ENCODE measurements at places on chromosomes 4 and X. TPM values are rescaled to one million over a fixed set of nuclear protein-coding genes. Genes with fewer than 3 reads are reported as not detected.

C4orf36 gene
- not detected for total RNA-seq

UTP3 gene
- 13.7 TPM for total RNA-seq

MAP7D2 gene
- total RNA-seq, result 0.34 TPM

PRSS12 gene
- 0.37 TPM for total RNA-seq

GNRHR gene
- total RNA-seq, result not detected

STBD1 gene
- 16.3 TPM for total RNA-seq

MAGEC1 gene
- total RNA-seq, result not detected

RELL1 gene
- 5.8 TPM for total RNA-seq

AFM gene
- 188 TPM for total RNA-seq

MAPK10 gene
- 1.7 TPM for total RNA-seq

ADAM29 gene
- total RNA-seq, result not detected

SLC49A3 gene
- total RNA-seq, result 3.2 TPM

TRAPPC2 gene
- 6.3 TPM for total RNA-seq

ZNF732 gene
- not detected for total RNA-seq

DNA sequence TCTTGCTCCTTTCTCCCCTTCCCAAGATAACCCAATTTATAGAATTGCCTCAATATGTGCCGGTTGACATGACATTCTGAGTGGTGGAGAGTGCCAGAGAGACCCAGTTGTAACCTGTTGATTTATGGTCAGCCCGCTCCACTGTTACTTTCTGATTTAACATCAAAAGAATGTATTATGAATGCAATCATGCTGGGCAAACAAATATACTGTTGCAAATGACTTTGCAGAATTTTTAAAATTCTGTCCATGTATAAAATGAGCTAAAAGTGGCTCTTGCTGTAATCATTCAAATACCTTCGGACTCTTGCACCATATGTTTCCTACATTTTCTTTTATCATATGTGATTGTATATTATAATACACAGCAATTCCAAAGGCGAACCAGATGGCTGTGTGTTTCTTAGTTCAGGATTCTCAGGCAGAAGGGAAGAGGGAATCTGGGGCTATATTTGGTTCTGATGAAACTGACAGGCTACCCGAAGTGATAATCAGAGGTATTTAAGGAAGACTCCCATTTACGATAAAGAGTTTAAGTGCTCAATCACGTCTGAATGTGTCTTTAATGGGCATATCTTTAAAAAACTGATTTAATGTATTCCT, 131.7 kb downstream of the CLCN4 start:
- DNase-seq, result no peak

GRCh38 chrX:10414862-10415261, 205.5 kb downstream of the MID1 start:
- DNase-seq, result no peak

DNA sequence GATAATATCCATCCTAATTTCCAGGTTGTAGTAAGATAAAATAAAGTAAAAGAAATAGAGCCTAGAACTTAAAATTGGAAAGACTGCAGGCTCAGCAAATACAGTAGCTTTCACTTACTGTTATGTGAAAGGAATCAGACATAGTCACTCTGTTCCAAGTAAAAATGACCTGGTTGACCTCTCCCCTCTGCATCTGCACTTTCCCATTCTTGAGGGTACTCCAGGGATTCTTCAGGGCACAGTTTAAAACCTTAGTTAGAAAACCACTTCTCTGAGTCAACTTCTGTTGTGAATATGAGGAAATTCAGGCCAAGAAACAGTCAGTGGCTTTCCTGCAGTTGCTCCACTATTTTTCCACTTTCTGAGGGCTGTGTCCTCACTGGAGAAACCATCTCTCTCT, 42.9 kb downstream of the FRAS1 start:
- no peak for DNase-seq

GRCh38 chrX:119853444-119853843, 681 bp upstream of the UPF3B start:
- DNase-seq, result no peak

DNA sequence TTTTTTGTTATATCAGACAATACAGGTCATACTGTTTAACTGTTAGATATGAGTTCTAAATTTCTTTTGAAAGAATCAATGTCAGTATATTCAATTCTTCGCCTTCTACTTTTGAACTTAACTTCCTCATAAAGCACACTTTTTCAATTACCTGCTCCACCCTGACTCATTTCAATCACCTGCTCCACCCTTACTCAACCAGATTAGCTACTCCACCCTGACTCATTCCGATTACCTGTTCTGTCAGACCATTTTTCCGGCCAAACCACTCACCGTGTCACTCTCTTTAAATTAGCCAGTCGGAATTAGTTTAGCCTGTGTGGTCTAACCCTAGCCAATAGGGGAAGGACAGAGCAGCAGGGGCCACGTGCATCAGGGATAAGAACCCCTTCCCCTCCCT, 751.8 kb upstream of the POU3F4 start:
- DNase-seq, result no peak

GRCh38 chrX:154731184-154731583, 19.7 kb downstream of the GAB3 start:
- no peak for DNase-seq

GRCh38 chr4:101418466-101418865, 71.1 kb upstream of the PPP3CA start:
- no peak for DNase-seq

GRCh38 chrX:13569479-13570260, at the start of gene EGFL6:
EGFL6 (plus strand) TSS chrX:13569601; CDS start chrX:13569862, 261 bp downstream.
- peak; percentile 15 for DNase-seq

DNA sequence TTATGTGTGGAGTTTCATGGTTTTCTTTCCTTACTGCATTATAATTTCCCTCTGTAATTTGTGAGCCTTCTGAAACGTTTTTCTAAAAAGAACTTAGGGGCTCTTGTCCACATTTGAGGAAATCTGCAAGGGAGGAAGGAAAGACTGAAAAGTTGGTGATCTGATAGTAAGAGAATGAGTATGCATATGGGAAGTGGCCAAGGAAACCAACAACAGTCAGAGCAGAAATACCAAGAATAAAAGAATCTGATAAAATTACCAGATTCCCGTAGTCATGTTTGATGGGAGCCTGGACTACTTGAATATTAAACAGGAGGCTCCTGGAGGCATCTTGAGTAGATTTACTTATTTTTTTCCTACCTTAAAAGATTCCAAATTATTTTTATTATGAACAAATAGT, 50.1 kb downstream of the MEPE start:
- DNase-seq, result no peak

GRCh38 chr4:10075158-10075863, 41.3 kb downstream of the WDR1 start:
- DNase-seq, result no peak

- no peak for DNase-seq
Observed at GRCh38 chrX:73977542-73978169, 326.3 kb upstream of the ZCCHC13 start.

DNA sequence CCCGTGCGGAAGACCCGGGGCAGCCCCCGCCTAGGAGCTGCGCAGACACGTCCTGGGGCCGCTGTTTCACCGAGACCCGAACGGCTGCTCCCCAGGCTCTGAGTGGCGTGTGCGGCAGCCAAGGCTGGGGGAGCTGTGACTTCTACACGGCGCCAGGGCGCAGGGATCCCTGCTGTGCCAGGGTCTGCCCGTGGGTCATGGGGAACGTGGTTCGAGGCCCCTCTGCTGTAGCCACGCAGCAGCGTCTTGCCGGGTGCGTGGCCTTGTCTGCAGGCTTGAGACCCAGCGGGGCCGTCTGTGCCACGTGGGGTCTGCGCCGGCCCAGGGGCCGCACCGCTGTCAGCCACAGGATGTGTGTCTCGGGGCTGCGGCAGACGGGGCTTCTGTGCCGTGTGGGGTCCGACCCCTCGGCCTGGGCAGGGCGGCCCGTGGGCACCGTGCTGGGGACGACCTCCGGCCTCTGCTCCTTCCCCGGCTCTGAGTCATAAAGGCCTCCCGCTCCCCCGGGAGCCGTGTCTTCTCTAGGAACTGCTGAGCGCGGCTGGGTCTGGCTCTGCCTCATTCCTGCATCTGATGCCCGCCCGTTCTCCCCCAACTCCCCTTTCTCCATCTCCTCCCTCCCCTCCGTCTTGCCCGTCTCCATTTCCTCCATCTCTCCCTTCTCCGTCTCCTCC, 12.7 kb upstream of the GTPBP6 start:
- DNase-seq, result peak; percentile 22

GRCh38 chr4:164768516-164768915, 14.6 kb downstream of the SMIM31 start:
- no peak for DNase-seq

- no peak for DNase-seq
Observed at GRCh38 chr4:87529187-87529586, at the start of gene SPARCL1. SPARCL1 (minus strand) TSS chr4:87529376; CDS start chr4:87499574, 29,802 bp downstream.

GRCh38 chr4:118776157-118776954, 59.6 kb downstream of the SEC24D start:
- DNase-seq, result no peak

GRCh38 chr4:138269175-138269574, 27.0 kb upstream of the SLC7A11 start:
- DNase-seq, result no peak

DNA sequence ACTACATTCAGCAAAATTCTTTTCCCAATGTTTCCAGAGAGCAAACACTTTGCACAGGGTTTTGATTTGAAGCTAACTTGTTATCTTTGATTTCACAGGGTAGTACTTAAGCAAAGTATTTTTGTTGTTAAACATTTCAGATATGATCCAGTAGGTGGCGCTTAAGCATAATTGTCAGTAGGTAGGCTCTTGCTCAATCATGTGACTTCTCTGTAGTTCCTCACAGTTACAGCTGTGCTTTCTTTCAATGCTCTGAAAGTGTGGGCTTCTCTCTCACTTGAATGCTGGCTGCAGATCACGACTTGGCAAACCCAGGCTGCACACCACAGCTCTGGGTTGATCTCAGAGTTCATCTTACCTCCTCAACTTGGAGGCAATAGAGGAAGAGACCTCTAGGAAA, 1016.5 kb downstream of the SH3BGRL start:
- no peak for DNase-seq

GRCh38 chr4:150826306-150826705, 188.8 kb downstream of the LRBA start:
- no peak for DNase-seq

DNA sequence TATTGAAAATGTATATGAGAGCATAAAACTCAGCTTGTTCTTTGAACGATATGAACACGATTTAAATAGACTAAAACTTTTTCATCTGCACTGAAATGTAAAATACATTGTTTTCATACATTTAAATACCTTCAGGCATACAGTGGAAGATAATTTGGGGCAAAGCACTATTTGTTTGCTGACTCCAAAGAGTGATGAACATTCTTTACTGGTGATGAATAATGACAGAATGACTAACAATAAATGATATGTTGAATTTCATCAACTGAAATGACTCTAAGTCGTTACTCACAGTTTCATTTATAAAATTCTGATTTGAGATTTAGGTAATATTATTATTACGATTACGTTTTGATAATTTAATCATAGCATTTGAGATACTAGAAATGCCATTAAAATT, 1160.1 kb downstream of the NLGN4X start:
- no peak for DNase-seq

- DNase-seq, result no peak
Observed at GRCh38 chr4:124095621-124096020, 616.9 kb downstream of the ANKRD50 start.

DNA sequence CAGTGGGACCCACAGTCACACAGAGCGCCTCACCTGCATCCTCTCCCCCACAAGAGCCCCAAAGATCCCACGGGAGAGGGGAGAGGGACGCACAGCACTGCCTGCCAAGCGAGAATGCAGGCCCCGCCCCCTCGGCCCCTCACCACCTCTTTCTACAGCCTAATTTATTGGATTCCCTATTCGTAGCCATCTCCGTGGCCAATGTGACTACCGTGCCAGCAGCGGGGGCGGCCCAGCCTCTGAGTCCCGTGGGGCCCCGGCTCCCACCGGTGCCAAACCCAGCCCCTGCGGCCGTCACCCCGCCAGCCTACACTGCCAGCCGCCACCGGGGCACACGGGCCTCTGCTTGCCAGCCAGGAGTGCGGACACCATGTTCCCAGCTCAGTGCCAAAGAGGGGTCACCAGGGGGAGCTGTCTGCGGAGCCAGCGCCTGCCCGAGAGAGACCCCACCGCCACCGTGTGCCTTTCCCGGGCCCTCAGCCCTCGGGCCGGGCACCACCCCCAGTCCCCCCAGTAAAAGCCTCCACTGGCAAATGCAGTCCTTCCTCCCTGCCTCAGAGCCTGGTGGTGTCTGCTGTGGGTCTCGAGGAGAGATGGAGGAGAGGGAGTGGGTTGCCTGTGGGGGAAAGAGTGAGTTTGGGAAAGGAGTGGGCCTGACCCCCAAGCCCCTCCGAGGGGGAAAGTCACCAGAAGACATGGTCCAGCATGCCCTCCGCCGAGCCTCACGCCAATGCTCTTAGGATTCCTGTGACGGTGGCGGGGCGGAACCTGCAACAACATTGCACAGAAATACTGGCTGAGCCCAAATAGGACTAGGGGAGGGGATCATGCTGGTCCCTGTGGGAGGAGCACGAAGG, 19.6 kb upstream of the PLXNB3 start:
- DNase-seq, result no peak

- DNase-seq, result no peak
Observed at GRCh38 chr4:4781936-4782707, 77.3 kb upstream of the MSX1 start.

- peak; percentile 69 for DNase-seq
Observed at GRCh38 chrX:123959281-123960063, 2.0 kb upstream of the STAG2 start.

DNA sequence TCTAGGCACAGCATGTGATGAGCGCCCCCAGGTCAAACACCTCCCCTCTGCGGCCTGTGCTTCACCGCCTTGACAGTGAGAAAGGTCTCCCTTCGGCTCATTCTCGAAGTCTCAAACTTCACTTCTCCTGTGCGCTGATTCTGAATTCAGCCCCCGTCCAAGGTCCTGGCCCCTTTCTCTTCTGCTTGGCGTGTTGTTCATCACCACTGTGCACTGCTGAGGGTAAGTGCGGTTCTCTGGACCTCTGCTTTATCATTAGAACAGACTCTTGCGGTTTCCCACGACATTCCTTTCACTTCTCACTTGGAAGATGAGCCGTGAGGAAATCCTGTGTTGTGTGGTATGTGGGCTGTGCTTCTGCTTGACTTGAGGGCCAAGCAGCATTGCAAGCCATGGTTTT, 11.9 kb downstream of the HTT-AS start:
- DNase-seq, result no peak

GRCh38 chrX:135393051-135393450, 28.7 kb upstream of the SMIM10L2A start:
- no peak for DNase-seq

DNA sequence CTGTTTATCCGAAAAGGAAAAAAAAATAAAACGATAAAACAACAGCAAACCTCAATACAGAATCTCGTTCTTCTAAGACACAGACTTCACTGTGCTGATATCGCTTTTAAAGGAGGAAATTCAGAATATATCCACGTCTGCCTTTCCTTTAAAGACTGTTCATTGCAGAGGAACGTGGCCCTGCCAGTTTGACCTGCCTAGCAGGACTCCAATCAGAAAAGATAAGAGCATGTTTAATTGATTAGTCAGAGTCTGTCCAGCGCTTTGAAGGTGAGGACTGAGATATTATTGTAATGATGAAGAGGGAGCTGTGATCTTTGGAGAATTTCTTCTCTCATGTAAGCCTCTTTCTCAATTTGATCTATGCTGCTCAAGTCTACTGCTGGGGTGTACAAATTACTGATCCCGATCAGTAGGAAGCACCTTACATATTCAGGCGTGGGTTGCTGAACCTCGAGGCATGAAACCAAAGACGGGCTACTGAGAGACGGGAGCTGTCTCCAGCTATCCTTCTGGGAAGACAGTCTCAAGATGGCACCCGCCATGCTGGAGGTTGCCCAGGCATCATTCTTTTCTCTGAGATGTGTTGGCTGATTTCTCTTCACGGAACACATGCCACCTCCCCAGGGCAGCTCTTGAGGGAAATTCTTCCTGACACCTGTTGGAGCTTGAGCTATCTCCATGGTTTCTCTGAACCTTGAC, 146.1 kb downstream of the SHOX start:
- DNase-seq, result no peak

GRCh38 chrX:3161681-3162080, 120.4 kb downstream of the ARSF start:
- DNase-seq, result no peak
